Activated CD4-positive, CD25-positive, alpha-beta regulatory T cell treated with anti-CD3 and anti-CD28 coated beads, Interleukin-2, amount 50 U/mL, for 24 hours (primary cell): ENCODE measurements at places on chromosomes 4 and X.

DNA sequence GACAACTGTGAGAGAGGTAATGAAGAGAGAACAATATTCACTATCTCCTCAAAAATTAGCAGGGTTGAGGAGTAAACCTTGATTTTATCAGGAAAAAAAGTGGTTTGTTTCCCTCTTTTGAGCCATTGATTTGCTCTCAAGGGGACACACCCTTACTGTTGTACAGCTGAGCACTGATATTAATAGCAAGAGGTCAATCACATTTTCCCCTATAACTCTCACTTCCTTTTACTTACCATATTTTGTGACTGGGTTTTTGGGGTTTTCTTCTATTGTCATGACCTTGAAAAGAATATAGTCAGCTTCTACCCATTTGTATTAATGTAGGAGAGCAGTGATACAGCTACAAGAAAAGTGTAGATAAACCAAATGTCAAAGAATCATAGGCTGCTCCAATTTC, 70.2 kb upstream of the LONRF3 start:
- no peak for ATAC-seq

DNA sequence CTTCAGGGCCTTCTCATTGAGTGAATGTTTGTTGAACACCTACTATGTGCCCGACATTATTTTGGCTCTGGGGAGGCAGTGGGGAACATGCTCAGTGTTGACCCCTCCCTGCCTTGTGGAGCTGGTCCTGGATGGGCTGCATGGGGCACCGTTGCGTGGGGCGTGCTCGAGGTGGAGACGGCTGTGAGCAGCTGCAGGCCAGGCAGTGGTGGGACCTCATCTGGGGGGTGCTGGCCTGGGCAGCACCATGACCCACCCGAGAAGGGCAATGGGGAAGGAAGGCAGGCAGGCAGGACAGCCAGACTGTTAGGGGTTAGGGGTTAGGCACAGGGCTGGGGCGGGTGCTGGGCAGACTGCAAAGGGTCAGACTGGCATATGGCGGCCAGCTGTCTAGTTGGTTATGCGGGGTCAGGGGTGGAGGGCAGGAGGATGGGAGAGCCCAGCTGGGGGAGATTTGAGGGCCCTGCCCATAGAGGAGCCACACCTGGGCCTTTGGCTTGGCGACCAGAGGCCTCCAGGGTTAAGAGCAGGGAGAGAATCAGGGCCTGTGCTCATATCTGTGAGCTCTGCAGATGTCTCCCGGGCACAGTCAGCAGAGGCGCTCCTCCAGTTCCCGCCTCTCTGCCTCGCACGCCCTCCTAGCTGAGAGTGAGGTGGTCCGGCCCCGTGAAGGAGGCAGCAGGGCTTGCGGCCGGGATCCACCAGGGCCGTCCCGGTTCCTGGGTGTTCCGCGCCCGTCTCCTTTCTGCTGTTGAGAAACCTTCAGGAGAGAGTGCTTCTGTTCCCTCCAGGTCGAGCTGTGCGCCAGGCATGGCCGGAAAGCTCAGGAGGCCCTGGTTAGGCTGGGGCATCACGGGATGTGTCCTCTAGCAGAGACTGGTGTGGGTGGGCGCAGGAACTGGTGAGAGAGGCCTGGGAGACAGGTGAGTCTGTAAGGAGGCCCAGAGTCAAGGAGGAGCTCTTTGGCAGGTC, 73.3 kb downstream of the RGS12 start:
- ATAC-seq, result no peak

DNA sequence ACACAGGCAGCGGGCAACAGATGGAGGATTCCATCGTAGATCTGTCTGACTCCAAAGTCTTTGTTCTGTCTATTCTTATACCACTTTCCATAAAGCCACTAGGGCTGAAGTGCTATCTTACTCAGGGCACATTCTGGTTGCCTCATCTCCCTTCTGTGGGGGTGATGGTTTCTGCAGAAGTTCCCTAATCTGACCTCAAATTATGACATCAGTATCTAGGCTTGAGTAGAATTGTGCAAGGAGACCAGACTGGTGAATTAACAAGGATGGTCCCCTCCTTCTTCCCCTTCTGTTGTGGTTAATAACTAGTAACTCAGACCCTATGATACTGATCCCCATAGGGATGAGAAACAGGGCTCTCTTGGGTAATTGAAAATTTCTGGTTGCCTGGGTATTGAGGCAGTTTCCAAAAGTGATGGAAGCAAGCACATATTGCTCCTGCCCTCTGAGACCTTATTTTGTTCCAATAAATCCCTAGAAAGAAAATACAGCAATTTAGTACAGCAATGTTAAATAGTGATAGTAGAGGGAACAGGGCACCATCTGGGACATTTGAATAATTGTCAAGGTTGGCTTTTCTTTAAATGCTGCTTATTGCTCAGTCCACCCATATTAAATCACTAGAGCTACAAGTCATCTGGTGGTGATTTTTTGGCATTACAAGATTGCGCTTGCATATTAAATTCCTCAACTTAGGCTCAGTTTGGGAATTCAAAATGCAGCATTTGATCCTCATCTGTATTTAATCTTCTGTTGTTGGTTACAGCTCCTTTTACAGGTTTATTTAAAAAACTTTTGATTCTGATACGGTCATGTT, 57.3 kb upstream of the AP1S2 start:
- peak; percentile 48 for ATAC-seq

GRCh38 chrX:106955004-106955772, 35.0 kb downstream of the CLDN2 start:
- no peak for ATAC-seq

DNA sequence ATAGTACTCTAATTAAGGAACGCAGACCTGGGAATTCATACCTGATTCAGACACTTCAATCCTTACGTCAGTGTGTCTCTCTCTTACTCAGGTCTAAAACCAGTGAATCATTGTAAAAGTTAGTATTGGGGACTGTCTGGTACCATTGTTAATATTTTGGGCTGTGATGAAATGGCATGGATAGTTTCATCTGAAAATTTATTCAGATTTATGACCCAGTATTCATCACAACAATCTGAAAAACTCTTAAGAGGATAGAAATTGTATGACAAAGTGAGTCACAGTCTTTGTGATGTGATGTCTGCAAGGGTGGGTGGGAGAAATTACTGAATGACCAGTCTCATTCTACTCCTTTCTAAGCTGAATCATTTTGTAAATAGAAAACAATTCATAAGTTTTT, 10.3 kb downstream of the FGF2 start:
- no peak for ATAC-seq

- no peak for ATAC-seq
These were observed 76.6 kb downstream of the ANXA3 start for GRCh38 chr4:78627966-78628678.

DNA sequence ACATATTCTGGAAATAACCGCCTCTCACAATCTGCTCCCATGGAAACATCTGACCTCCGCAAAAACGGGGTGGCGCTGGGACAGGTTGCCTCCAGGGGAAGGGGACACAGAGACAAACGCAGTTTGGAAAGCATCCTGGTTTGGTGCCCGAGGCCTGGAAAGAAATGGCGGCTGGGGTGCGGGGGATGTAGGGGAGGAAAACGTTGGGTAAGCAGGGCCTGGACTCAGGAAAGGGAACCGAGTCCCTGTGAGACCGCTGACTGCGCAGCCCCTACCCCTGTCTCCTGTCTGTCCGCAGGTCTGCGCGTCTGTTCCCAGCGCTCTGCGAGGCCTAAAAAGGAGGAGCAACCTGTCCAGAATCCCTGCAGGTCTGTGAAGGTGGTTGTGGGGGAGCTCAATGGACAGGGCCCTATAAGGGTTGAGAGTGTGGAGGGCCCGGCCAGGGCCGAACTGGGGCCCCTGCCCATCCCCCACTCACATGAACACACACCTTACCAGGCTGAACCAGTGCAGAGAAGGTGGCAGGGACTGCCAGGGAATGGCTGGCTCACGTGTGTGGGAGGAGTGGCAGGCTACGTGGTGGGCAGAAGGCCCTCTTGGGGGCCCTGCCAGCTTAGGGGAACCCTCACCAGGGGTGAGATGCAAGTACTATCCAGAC, 672 bp downstream of the TCEAL3 start:
- peak; percentile 13 for ATAC-seq
